ENCODE measurements at places on chromosomes 6 and 20. TPM values are rescaled to one million over a fixed set of nuclear protein-coding genes. Genes with fewer than 3 reads are reported as not detected.

- DNase-seq: no peak
Observed at GRCh38 chr6:33683051-33683571, 28.4 kb downstream of the UQCC2 start.

Gene RAB32
- 8.6 TPM for total RNA-seq

- DNase-seq: no peak
Observed at GRCh38 chr6:36327226-36327918, 9.3 kb downstream of the BNIP5 start.

- DNase-seq: no peak
Observed at GRCh38 chr6:161211380-161212035, 62.4 kb downstream of the AGPAT4 start.

- no peak for DNase-seq
Observed at GRCh38 chr6:106792536-106793236, 163.3 kb downstream of the QRSL1 start.

DNA sequence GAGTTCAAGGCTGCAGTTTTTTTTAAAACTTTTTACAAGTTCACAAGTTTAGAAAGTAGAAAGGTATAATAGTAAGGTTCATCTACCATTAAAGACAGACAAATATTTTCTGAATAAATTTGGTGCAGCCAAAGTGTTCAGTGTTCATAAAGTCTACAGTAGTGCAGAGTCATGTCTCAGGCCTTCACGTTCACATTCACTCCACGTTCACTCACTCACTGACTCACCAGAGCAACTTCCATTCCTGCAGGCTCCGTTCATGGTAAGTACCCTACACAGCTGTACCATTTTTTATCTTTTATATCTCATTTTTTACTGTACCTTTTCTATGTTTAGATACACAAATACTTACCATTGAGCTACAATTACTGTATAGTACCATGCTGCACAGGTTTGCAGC, 67.6 kb downstream of the B4GALT5 start:
- no peak for DNase-seq

GRCh38 chr6:1781152-1781816, 171.6 kb downstream of the FOXC1 start:
- DNase-seq: no peak

- no peak for DNase-seq
Observed at GRCh38 chr20:34240693-34241615, at the start of gene ASIP. TSS of gene ASIP (plus strand) at chr20:34241423. CDS start at chr20:34260375, 18,952 bp downstream.

Gene KHDC1L
- total RNA-seq: 2.2 TPM

DNA sequence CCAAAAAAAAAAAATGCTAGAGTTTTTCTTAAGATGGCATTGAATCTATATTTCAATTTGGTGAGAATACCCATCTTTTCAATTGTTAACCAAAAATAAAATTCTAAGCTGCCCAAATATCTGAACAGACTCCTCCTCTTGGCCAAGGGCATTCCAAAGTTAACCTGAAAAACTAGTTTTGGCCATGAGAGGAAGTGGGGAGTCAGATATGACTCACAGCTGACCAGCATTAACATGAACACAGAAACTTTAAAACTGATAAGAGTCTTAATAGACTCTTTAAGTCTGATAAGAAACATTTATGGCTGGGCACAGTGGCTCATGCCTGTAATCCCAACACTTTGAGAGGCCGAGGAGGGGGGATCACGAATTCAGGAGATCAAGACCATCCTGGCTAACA, 171.3 kb downstream of the FAXC start:
- DNase-seq: no peak

DNA sequence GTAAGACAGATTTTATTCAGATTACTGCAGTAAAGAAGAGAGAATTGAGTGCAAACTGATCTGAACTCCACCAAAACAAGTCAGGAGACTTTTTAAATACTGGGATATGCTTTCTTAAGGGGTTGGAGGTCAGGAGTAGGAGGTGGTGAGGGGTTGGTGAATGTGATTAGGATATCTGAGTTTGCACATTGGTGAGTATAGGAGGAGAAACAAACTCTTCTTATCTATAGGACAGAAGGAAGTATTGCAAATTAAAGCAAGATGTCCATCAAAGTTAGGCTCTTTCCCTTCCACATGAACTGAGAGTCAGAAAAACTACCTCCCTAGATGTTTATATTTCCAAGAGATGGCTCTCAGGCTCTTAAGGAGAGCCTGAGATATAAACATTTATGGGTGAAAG, 114.6 kb upstream of the HTR1E start:
- DNase-seq: no peak

- no peak for DNase-seq
Observed at GRCh38 chr20:55882910-55883309, 122.4 kb downstream of the CBLN4 start.

- no peak for DNase-seq
Observed at GRCh38 chr6:2037237-2037926, 208.0 kb downstream of the GMDS start.
